ENCODE measurements at places on chromosomes 13 and 19.

DNA sequence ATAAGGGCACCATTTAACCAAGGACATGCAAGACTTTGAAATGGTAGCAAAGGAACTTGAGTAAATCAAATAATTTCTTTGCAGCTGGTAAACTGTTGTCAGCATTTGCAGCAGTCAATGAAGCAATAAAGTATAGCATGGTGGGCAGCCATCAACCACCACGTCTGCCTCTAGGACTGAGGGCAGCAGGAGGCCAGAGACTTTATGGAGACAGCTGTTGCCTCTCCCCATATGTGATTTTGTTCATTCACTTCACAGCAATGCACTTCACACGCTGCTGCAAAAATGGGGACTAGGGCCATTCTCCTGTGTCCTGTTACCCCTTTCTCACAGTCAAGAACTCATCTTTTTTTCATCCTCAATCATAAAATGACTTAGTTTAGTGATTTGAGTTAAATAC, 51.3 kb upstream of the PCDH9 start:
- H3K4me1 ChIP-seq = no peaks in the 10 kb centered on the region
- H3K27me3 ChIP-seq = no peaks in the 10 kb centered on the region
- H3K27ac ChIP-seq = no peak overlapping the region
- no peaks in the 10 kb centered on the region for H3K36me3 ChIP-seq
- no peak for ATAC-seq

GRCh38 chr13:25352806-25353205, 19.0 kb upstream of the ATP8A2 start:
- peaks cover 27% of the 10 kb centered on the region for H3K27me3 ChIP-seq
- no peak overlapping the region for H3K27ac ChIP-seq
- ATAC-seq = no peak
- no peaks in the 10 kb centered on the region for H3K36me3 ChIP-seq
- H3K4me3 ChIP-seq = no peak overlapping the region
- no peaks in the 10 kb centered on the region for H3K4me1 ChIP-seq

- H3K4me1 ChIP-seq = peaks cover 7% of the 10 kb centered on the region
- H3K27me3 ChIP-seq = no peaks in the 10 kb centered on the region
- no peak for ATAC-seq
- H3K36me3 ChIP-seq = peaks cover 81% of the 10 kb centered on the region
Observed at GRCh38 chr19:55683449-55684261, 8.6 kb downstream of the EPN1 start.

GRCh38 chr19:14002571-14003250, 3.4 kb downstream of the RFX1 start:
- peak overlapping the region; percentile 98 for H3K27ac ChIP-seq
- ATAC-seq = no peak
- H3K4me1 ChIP-seq = peaks cover 21% of the 10 kb centered on the region

DNA sequence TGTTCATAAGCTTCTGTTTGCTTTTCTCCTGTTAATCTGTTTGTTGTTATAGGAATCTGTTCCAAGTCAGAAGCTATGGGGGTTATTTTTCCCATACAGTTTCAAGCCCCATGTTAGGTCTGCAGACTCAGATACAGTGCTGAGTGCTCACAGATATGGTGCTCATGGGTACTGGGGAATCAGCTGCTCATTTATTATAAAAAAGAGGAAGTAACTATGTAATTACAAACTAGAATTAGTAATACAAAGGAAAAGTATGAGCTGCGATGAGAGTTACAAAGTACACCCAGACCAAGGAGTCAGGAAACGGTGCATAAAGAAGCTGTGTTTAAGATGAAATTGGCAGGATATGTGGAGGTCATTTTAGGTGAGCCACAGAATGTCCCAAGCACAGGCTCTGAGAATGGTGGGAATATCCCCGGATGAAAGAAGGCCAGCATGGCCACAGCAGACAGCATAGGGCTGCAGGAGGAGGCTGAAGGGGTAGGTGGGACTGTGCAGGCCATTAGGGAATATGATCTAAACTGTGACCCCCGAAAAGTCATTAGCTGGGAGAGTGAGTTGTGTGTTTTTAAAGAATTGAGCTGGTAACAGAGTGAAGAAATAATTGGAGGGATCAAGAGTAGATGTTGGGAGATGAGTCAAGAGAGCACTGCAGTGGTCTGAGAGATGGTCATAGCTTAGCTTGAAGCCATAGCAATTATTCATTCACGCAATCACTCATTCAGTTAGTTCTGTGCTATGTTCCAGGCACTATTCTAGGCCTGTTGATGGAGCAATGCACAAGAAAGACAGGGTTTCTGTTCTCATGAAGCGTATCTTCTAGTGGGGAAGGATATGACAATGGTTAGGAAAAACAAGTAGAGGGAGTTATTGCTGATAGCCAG, 177.4 kb upstream of the UBL3 start:
- no peak for ATAC-seq
- no peaks in the 10 kb centered on the region for H3K4me1 ChIP-seq
- H3K36me3 ChIP-seq = no peaks in the 10 kb centered on the region
- no peak overlapping the region for H3K4me3 ChIP-seq

DNA sequence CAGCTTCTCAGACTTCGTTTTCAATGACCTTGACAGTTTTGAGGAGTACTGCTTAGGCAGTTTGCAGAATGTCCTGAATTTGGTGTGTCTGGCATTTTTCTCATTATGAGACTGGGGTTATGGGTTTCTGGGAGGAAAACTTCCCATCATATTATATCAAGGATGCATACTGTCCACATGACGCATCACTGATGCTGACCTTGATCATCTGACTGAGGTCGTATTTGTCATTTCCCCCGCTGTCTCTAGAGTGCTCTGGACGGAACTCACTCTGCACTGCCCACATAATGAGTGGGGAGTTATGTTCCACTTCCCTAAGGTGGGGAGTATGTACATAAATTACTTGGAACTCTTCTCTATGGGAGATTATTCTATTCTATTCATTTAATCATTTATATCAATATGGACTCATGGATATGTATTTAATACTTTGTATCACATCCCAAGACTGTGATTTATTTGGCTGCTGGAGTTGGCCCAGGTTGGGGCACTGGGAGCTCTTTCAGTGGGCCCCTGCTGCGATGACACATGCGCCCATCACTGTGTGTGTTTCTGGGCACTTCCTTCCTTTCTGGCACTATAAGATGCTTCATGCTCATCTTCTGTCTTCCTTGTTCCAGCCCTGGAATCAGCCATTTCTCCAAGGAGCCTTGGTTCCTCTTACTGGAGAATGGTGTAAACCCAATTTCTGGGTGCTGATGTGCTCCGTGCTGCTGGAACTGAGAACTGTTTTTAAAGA, 138.6 kb downstream of the MIPEP start:
- H3K4me3 ChIP-seq = peak overlapping the region; percentile 52
- peak; percentile 53 for ATAC-seq
- peak overlapping the region; percentile 91 for H3K27ac ChIP-seq
- peaks cover 40% of the 10 kb centered on the region for H3K4me1 ChIP-seq
- no peaks in the 10 kb centered on the region for H3K27me3 ChIP-seq

DNA sequence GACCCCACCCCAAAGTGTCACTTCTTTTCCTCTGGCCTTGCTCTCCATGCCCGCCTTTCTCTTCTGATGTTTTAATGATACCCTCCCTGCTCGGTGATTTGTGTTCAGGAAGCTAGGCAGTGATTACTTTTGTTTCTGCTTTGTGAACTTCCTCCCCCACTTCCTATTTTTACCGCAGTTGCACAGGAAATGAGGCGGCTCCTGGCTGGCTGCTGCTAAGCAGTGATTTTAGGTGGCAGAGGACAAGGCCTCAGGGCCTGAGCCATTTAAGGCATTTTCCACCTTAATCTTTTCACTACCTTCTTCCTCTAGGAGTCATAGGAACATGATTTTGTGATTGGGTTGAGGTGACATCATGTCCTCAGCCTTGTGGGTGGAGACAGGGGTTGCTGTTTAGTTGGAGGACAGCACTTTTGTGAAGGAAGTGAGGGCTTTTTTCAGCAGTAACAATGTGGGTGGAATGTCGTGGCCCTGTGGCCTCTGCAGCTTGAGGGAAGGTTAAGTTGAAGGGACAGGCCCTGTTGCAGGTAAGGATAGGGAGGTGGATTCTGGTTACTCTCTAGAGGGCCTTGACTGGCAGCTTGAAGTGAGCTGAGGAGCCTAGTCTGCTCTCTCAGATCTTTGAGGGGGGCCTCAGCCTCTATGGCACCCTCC, 15.7 kb downstream of the GARRE1 start:
- H3K27ac ChIP-seq = peak overlapping the region; percentile 94
- ATAC-seq = peak; percentile 95
- peaks cover 12% of the 10 kb centered on the region for H3K36me3 ChIP-seq
- H3K27me3 ChIP-seq = no peaks in the 10 kb centered on the region
- H3K4me1 ChIP-seq = peaks cover 45% of the 10 kb centered on the region
- H3K4me3 ChIP-seq = peak overlapping the region; percentile 85

- no peaks in the 10 kb centered on the region for H3K4me1 ChIP-seq
- H3K36me3 ChIP-seq = no peaks in the 10 kb centered on the region
- ATAC-seq = no peak
- peaks cover 5% of the 10 kb centered on the region for H3K27me3 ChIP-seq
- no peak overlapping the region for H3K27ac ChIP-seq
Observed at GRCh38 chr19:6564393-6564792, 26.6 kb downstream of the CD70 start.

GRCh38 chr19:46862974-46863632, 2.3 kb downstream of the ARHGAP35 start:
- H3K27me3 ChIP-seq = no peaks in the 10 kb centered on the region
- H3K4me3 ChIP-seq = no peak overlapping the region
- H3K36me3 ChIP-seq = peaks cover 14% of the 10 kb centered on the region
- no peak for ATAC-seq
- H3K27ac ChIP-seq = no peak overlapping the region

- ATAC-seq = no peak
- H3K4me3 ChIP-seq = no peak overlapping the region
- H3K27ac ChIP-seq = no peak overlapping the region
- H3K27me3 ChIP-seq = no peaks in the 10 kb centered on the region
- H3K4me1 ChIP-seq = no peaks in the 10 kb centered on the region
- no peaks in the 10 kb centered on the region for H3K36me3 ChIP-seq
Observed at GRCh38 chr19:4288091-4288777, 9.2 kb downstream of the SHD start.

- no peak overlapping the region for H3K27ac ChIP-seq
- no peak for ATAC-seq
- no peaks in the 10 kb centered on the region for H3K4me1 ChIP-seq
- H3K27me3 ChIP-seq = no peaks in the 10 kb centered on the region
- no peaks in the 10 kb centered on the region for H3K36me3 ChIP-seq
- no peak overlapping the region for H3K4me3 ChIP-seq
Observed at GRCh38 chr13:99477493-99477892, 23.8 kb upstream of the TM9SF2 start.

- no peak overlapping the region for H3K4me3 ChIP-seq
- H3K4me1 ChIP-seq = no peaks in the 10 kb centered on the region
- H3K27me3 ChIP-seq = peaks cover 14% of the 10 kb centered on the region
- H3K36me3 ChIP-seq = no peaks in the 10 kb centered on the region
- H3K27ac ChIP-seq = no peak overlapping the region
Observed at GRCh38 chr13:60282186-60282585, 114.8 kb upstream of the TDRD3 start.

GRCh38 chr19:29212356-29212647, 649 bp downstream of the UQCRFS1 start:
- peak overlapping the region; percentile 99 for H3K4me3 ChIP-seq
- ATAC-seq = no peak
- H3K27ac ChIP-seq = peak overlapping the region; percentile 98
- peaks cover 48% of the 10 kb centered on the region for H3K36me3 ChIP-seq
- H3K27me3 ChIP-seq = no peaks in the 10 kb centered on the region
- peaks cover 35% of the 10 kb centered on the region for H3K4me1 ChIP-seq

GRCh38 chr19:10230861-10231611, at the start of gene S1PR2:
TSS of gene S1PR2 (minus strand) at chr19:10231331. CDS start at chr19:10224905, 6,426 bp downstream.
- peak within 1 kb of the TSS; percentile 54 for H3K27ac ChIP-seq
- no peaks in the 10 kb centered on the region for H3K36me3 ChIP-seq
- peak within 1 kb of the TSS; percentile 85 for H3K4me3 ChIP-seq
- no peaks in the 10 kb centered on the region for H3K27me3 ChIP-seq
- peak; percentile 61 for ATAC-seq
- H3K4me1 ChIP-seq = peaks cover 6% of the 10 kb centered on the region

DNA sequence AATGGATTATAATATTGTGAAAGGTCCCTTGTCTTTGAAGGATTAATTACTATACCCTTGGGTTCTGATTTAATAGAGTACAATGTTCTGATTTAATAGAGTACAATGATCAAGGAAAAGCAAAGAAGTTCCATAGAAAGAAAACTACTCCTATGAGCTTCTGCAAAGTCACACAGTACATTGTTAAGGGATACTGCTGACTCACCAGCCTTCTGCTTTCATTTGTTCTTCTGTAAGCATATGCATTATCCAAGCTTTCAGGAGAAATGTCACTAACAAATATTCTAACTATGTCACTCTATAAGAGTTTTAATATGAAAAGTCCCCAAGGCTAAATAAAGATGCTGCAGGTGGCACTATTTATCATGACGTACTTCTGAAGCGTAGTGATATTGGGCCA, 396.7 kb downstream of the RFC3 start:
- no peak overlapping the region for H3K4me3 ChIP-seq
- H3K4me1 ChIP-seq = no peaks in the 10 kb centered on the region
- H3K27ac ChIP-seq = no peak overlapping the region
- H3K27me3 ChIP-seq = no peaks in the 10 kb centered on the region
- ATAC-seq = no peak

DNA sequence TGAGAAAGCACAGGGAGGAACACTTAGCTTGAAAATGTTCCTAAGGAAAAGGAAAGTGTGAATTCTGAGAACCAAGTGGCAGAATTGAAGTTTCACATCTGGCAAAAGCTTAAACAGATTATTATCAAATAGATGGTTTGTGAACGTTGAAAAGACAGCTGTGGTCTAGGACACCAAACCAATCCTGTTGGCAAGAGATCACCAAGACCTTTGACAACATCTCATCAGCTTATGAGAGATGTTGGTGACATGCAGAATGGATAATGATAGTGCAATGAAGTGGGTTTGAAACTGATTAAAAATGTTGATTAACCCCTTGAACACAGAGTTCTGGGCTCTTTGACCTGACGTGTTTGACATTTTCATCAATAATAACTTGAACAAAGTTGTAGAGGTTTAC, 74.6 kb upstream of the GPR183 start:
- peak overlapping the region; percentile 80 for H3K27ac ChIP-seq
- H3K4me3 ChIP-seq = peak overlapping the region; percentile 70
- peaks cover 65% of the 10 kb centered on the region for H3K36me3 ChIP-seq
- peaks cover 54% of the 10 kb centered on the region for H3K4me1 ChIP-seq
- no peaks in the 10 kb centered on the region for H3K27me3 ChIP-seq

- H3K4me1 ChIP-seq = no peaks in the 10 kb centered on the region
- no peaks in the 10 kb centered on the region for H3K27me3 ChIP-seq
- H3K36me3 ChIP-seq = no peaks in the 10 kb centered on the region
- no peak for ATAC-seq
- H3K4me3 ChIP-seq = no peak overlapping the region
Observed at GRCh38 chr13:89455225-89455624, 1784.1 kb downstream of the SLITRK5 start.

- no peaks in the 10 kb centered on the region for H3K27me3 ChIP-seq
- no peaks in the 10 kb centered on the region for H3K36me3 ChIP-seq
Observed at GRCh38 chr13:89486709-89487108, 1815.5 kb downstream of the SLITRK5 start.

GRCh38 chr19:44912854-44913253, 1.6 kb upstream of the APOC1 start:
- H3K36me3 ChIP-seq = no peaks in the 10 kb centered on the region
- ATAC-seq = no peak
- peak overlapping the region; percentile 15 for H3K27ac ChIP-seq
- peak overlapping the region; percentile 98 for H3K4me3 ChIP-seq
- H3K4me1 ChIP-seq = peaks cover 4% of the 10 kb centered on the region
